ENCODE measurements at places on chromosomes 3 and 15.

- no peak for DNase-seq
Observed at GRCh38 chr3:119433613-119434325, 29.6 kb downstream of the TMEM39A start.

DNA sequence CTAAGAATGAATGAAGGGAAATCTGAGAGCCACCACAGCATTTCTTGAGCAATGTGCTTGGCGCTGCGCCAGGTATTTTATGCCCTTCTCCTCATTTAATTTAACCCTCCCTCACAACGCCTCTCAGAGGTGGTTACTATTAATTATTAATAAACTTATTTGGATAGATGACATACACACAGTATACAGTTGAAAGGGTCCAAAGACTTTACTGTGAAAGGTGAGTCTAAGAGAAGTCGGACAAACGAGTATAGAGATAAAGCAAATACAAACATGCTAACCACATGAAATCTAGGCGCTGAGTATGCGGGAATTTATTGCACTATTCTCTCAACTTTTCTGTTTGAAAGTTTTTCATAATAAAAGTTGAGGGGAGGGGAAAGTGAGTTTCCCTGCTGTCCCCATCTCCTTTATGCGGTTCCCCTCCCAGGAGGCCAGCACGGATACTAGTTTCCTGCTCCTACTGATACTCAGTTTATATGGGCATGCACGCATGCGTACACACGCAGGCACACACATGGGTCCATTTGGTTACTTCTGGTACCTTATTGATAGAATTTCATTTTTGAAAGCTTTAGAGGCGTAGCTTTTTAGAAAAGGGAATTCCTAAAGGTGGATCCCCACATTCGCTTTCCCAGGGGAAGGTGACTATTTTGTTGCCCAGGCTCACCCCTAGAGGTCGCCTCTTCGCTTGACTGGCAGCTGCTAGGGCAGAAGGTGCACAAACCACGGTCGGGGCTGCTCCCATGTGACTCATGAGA lies 28.5 kb upstream of the KCTD6 start:
- peak; percentile 92 for DNase-seq

GRCh38 chr3:123881771-123882170 lies 2.4 kb downstream of the MYLK start:
- no peak for DNase-seq

DNA sequence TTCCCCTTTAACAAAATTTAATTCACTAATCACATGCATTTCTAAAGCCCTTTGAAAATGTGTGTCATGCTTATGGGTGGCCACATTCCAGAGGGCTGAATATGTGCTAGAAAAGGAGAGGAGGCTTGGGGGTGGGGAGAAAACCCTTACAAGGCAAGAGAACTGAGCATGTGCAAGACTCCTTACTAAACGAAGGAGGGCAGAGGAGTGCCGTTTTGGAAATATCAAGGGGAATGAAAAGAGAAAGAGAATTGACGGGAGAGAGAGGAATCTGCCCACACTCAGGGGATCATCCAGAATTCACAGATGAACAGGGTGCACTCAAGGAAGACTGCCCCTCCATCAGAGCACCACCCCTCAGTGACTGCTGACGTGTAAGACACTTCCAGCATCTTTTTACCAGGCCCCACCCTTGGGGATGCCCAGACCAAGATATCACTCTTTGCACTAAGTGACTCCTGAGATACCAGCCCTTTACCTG lies 37.9 kb upstream of the TSC22D2 start:
- no peak for DNase-seq

GRCh38 chr3:2784627-2785026 lies 325.5 kb downstream of the IL5RA start:
- no peak for DNase-seq

- no peak for DNase-seq
Observed at GRCh38 chr15:57862761-57863160, 156.2 kb downstream of the POLR2M start.

- DNase-seq, result peak; percentile 54
Observed at GRCh38 chr15:60591496-60592370, 112.8 kb upstream of the ICE2 start.

GRCh38 chr3:36678216-36679013 lies 85.9 kb downstream of the DCLK3 start:
- DNase-seq, result no peak

DNA sequence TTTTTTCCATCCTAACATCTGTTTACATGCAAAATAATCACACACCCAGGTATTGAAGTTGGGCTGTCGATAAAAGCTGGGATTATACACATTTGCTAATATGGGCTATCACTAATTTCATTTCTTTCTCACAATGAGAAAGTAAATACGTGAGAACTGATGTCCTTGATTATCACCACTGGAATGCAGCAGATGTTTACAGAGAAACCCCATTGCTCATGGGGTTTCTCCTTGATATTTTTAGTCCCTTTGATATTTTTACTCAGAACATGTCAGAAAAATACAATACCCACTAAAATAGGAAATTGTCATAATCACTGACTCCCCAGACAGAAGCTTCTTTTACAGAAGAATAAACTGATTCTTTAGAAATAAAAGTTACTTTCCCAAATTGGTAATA lies 535.1 kb upstream of the CCDC54 start:
- DNase-seq, result no peak
